ENCODE measurements at places on chromosomes 3 and 15.

- DNase-seq = no peak
Measured at GRCh38 chr15:26157081-26157480, 294.0 kb upstream of the ATP10A start.

GRCh38 chr3:69865925-69866679 lies 126.8 kb downstream of the MITF start:
- DNase-seq = no peak

- DNase-seq = no peak
Measured at GRCh38 chr15:69265347-69265955, 33.3 kb upstream of the PAQR5 start.

DNA sequence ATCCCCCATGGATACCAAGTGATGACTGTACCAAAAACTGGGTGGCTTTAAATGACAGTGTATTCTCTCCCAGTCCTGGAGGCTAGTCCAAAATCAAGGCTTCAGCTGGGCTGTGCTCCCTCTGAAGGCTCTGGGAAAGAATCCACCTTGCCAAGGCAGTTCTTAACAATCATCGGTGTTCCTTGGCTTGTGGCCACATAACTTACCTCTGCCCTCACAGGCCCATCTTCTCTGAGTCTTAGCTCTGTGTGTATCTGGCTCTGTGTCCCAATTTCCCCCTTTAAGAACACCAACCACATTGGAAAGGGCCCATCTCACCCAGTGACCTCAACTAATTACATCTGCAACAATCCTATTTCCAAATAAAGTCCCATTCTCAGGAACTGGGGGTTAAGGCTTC lies 503.0 kb upstream of the PROK2 start:
- DNase-seq = no peak

- no peak for DNase-seq
Measured at GRCh38 chr3:94118390-94118789, 55.5 kb downstream of the NSUN3 start.

DNA sequence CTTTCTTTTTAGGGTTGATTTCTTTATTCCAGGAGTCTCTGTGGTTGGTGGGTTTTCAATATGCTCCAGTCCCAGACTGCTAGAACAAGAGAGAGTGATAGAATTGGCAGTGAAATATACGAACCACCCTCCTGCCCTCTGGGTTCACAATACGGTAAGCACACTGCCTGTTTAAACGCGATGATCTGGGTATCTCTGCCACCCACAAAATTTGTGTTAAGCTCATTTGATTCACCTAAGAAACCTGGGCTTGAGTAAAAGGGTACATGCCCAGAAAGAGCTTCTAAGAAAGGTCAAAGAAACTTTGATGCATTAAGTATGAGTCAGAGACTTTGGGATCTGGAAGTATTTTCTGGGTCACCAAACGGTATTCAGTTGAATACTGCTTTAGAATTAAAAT lies 29.8 kb downstream of the OXNAD1 start:
- DNase-seq = no peak

DNA sequence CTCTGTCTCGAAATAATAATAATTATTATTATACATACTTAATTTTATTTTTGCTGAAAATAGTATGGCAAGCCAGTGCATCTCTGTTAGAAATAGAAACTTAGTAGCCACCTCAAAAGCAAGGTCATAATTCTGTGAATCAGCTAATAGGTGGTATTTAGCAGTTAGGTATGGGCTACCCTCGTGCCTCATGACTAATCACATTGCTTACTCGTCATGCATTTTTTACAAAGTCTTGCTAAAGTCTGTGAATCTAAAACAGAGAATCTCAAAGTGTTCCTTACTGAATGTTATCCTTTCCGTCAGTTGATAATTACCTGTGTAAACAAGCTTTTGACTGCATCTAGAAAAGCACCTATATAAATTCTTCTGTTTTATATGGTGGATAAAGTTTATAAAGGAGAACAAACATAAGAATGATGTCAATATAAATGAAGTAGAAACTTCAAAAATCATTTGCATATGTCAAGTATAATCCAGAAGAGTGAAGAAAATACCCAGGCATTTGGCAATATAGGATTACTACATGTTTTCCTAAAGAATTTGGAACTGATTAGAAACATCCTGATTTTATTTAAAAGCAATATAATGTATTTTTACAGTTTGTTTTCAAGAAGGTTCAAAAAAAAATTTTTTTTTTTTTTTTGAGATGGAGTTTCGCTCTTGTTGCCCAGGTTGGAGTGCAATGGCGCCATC lies 6.2 kb downstream of the PPARG start:
- DNase-seq = no peak

GRCh38 chr3:58010562-58010961 lies 2.3 kb downstream of the FLNB start:
- DNase-seq = no peak

- DNase-seq = no peak
Measured at GRCh38 chr15:46174122-46174521, 539.3 kb downstream of the SQOR start.

GRCh38 chr15:90177012-90177411 lies 24.1 kb upstream of the SEMA4B start:
- no peak for DNase-seq

- DNase-seq = no peak
Measured at GRCh38 chr3:43894176-43895049, 203.7 kb downstream of the ABHD5 start.

- DNase-seq = no peak
Measured at GRCh38 chr15:86837294-86838061, 757.8 kb downstream of the AGBL1 start.

DNA sequence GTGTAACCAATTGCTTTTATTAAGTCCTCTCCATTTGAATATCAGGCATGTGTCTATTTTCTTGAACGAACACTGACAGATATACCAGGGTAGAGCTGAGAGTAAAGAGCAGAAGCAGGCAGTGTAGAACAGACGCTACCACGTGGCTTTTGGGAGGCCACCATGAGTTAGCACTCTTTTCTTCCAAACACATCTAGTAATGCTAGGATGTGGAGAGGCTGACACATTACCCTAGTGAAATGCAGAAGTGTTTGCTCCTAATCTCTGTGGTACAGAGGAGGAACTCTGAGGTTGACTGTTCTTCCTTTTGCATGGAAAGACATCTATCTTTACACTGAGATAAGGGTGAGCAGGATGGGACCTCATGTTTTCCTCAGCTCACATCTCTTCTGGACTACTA lies 216.3 kb downstream of the SATB1 start:
- DNase-seq = no peak

- DNase-seq = no peak
Measured at GRCh38 chr3:183254487-183255347, 1.7 kb downstream of the B3GNT5 start.

DNA sequence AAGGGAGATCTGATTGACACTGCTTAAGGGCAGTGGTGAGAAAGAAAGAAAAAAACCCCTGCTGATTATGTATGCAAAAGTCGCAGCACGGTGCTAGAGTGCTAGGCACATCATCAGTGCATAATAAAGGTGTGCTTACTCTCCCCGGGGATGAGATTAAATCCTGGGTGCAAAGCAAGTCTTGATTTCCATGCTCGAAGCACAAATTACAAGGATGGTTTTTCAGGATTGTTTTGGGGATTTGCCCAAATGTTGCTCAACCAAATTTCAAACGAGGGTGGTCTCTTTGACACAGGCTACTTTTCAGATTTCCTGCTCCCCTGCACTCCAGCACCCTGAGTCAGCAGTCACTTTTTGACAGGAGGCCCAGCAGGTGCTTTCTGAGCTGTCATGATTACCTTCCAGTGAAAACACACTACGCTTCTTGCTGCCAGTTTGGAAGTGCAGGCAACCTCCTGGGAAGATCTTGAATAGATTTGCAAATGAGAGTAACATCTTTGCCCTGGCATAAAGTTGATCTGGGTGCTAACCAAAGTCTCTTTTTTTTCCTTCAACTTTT lies 167.5 kb upstream of the TRIM42 start:
- no peak for DNase-seq

DNA sequence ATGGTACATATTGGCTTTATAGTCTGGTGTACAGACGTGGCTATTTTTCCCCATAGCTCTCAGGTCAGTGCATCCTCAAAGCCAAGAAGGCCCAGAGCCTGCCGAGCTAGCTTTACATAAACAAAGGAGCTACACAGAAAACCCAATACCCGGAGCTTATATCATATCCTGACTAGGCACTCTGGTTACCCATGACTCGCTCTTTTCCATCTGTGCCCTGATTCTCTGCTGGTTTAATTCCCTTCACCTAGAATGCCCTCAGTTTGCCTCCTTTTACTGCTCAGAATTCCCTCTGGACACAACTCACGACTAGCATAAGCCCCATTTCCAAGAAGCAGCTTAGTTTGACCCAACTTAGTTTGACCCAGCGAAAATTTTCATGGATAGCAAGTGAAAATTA lies 110.8 kb downstream of the TIGIT start:
- no peak for DNase-seq

- DNase-seq = no peak
Measured at GRCh38 chr3:31981206-31982181, at the start of the genes OSBPL10 and ZNF860. OSBPL10 (minus strand) TSS chr3:31981262; CDS start chr3:31981179, 83 bp downstream. ZNF860 (plus strand) TSS chr3:31981750; CDS start chr3:31989080, 7,330 bp downstream.

GRCh38 chr3:134311693-134312071 lies 61.0 kb upstream of the RYK start:
- no peak for DNase-seq

GRCh38 chr15:62900071-62900802 lies 142.3 kb upstream of the TPM1 start:
- DNase-seq = no peak

GRCh38 chr3:73212683-73213082 lies 151.2 kb downstream of the EBLN2 start:
- DNase-seq = no peak

Measured in activated gamma-delta T cell treated with Interleukin-2 at 50 U/mL for 16 hours (primary cell).